Suprapubic skin (tissue), 4 donors: ENCODE measurements at places on chromosomes 1 and 21. TPM values are rescaled to one million over a fixed set of nuclear protein-coding genes. Genes with fewer than 3 reads are reported as not detected.

Gene VAV3
- 152 TPM for total RNA-seq

Gene FAM151A
- not detected for total RNA-seq

Gene KRTAP6-2
- not detected for total RNA-seq

Gene RXFP4
- not detected for total RNA-seq

Gene ASCL5
- total RNA-seq = not detected

Gene HSF2BP
- 1.6 TPM for total RNA-seq

Gene SELL
- total RNA-seq = not detected

Gene POU2F1
- 8.4 TPM for total RNA-seq

Gene BATF3
- total RNA-seq = not detected
